ENCODE measurements at places on chromosomes 5 and 9. TPM values are rescaled to one million over a fixed set of nuclear protein-coding genes. Genes with fewer than 3 reads are reported as not detected.

GRCh38 chr5:73469878-73470277 is 21.3 kb upstream of the FOXD1 start:
- DNase-seq: no peak

DNA sequence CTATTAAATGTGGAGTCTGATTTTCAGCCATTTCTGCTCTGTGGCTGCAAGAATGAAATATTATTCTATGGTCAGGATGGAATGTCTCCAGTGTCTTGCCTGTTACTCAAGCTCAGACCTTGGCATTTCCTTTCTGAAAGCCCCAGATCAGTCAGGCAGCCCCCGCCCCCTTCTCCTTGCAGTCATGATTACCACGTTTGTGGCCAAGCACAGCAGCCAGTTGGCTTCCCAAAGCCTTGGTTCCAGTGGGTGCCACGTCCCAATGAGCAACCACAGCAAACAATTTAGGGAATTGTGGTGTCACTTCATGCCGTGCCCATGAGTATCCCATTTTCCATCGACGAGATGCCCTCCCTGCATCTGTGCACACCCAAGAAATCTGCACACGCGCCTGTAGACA is 9.7 kb upstream of the OBP2A start:
- no peak for DNase-seq

The CCDC183 gene
- polyA plus RNA-seq: 0.03 TPM

DNA sequence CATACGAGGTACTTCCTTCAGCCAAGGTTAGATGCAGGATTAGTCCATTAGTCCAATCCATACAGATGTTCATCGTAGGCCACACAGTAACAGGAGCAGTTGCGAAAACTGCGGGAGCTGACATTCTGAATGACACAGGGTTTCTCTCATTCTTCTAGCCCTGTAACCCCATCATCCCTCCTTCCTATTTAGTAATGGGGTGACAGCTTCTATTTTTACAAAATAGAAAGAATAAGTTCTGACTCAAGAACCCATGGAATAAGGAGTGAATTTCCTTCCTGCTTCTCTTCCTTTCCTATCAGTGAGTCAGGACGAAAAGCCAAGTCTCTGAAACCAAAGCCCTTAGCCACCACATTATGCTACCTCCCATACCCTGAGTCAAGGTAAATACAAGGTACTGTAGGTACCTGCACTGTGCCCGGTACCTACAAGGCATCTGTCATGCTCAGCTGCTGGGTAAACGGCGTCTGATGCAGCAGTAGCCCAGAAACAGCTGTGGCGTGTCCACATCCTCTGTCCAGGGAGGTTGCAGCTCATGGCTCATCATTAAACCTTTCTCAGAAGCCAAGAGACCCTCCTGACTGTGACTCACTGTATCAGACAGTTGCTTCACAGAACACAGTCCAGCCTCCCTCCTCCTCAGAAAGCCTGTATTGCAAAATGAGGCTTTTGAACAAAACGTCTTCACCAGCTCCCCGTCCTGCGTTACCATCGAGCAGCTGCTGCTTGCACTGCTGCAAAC is 84.2 kb downstream of the ESM1 start:
- DNase-seq: peak; percentile 42

- peak; percentile 60 for DNase-seq
Measured at GRCh38 chr5:150609843-150610584, 30.4 kb upstream of the SYNPO start.

All from psoas muscle (tissue), 8 donors.